ENCODE measurements at places on chromosomes 11 and 22.

GRCh38 chr11:69808667-69809086, 10.5 kb downstream of the FGF3 start:
- no peak for DNase-seq

DNA sequence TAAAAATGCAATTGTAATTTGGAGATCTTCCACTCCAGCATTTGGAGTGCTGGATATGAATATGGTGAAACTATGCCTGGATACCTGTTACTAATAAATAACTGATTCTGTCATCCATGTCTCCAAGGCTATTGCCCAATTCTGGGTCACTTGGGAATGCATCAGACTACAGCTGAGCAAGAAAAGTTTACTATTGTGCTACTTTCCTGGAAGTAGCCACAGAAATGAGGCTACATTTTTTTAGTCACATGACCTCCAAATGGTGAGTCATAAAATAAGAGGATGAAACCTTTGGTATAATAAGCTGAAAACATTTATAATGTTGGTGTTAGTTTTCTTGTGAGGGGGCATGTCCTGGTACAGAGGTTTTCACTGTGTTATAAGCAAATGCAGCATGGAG, 44.4 kb downstream of the DCDC1 start:
- DNase-seq = no peak

- DNase-seq = no peak
These were observed 18.8 kb downstream of the IFITM10 start for GRCh38 chr11:1731451-1732059.

DNA sequence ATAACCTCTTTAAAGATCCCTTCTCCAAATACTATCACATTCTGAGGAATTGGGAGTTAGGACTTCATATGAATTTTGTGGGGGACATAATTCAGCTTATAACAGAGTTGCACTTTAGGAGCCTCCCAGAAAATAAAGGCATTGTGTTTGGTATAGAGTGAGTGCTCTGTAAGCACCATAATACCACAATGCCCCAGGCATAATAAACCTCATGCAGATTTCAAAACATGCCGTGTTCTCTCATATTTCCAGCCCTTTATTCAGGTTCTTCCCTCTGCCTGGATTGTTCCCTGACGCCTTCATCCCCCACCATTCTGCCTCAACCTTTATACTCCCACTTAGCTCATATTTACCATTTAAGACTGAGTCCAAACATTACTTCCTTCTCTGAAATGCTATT, 398.8 kb upstream of the FAT3 start:
- no peak for DNase-seq

GRCh38 chr11:130908770-130909625, 7.3 kb downstream of the SNX19 start:
- no peak for DNase-seq

GRCh38 chr11:130785380-130786116, 130.7 kb downstream of the SNX19 start:
- DNase-seq = no peak

DNA sequence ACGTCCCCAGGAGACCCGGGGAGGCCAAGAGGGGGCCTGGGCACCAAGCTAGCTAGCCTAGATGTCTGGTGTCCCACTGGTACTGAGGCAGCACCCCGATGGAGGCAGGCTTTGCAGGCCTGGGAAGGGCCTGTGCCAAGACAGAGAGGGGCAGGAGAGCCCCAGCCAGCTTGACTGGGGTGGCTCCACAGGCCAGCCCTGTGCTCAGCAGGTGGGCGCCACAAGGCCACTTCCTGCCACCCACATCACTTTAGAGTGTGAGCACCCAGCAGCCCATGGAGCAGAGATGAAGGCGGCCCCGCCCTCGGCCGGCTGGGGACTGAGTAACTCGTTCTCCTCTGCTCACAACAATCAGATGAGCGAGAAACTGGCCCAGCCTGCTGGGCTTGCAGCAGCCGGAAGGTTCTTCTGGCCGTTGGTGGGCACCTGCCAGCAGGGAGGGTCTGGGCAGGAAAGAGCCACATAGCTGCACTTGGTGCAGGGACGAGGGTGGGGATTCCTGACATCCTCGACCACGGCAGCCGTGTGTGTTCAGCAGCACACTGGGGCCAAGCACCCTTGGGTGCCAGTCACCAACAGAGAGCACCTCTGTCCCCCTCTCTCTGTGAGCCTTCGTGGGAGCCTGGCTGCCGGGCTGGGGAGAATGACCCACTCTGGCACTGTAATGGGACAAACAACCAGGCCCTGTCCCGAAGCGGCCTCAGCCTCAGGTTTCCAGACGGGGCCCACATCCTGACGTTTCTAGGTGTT, 7.6 kb downstream of the OSBPL5 start:
- no peak for DNase-seq
